IPS-NIHi11 (cell line): ENCODE measurements at places on chromosomes 5 and 9.
A peak's percentile ranks its signal among the peaks of the same experiment; 100 is the strongest.

- no peak for DNase-seq
Measured at GRCh38 chr5:76325876-76326491, 77.1 kb upstream of the IQGAP2 start.

- no peak for DNase-seq
Measured at GRCh38 chr5:59123595-59124561, 541.0 kb downstream of the RAB3C start.

GRCh38 chr5:5751987-5752386 lies 329.5 kb downstream of the ICE1 start:
- no peak for DNase-seq

DNA sequence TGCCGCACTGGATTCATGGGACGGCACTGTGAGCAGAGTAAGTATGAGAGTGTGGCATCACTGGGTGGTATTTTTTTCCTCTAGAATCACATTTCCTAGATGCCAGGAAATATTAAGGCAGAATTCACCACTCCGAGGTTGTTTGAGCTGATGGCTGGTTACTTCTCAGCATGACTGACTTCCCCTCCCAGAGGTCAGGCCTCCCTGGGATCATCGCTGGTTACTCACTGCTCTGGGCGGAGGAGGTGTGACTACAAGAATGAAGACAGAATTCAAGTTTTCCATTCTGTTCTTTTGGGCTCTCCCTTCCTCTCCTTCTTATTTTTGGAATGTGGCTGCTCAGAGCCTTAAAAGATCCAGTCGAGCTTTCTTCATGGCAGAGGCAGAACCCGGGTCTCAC lies 76.6 kb upstream of the PRRC1 start:
- DNase-seq, result no peak

DNA sequence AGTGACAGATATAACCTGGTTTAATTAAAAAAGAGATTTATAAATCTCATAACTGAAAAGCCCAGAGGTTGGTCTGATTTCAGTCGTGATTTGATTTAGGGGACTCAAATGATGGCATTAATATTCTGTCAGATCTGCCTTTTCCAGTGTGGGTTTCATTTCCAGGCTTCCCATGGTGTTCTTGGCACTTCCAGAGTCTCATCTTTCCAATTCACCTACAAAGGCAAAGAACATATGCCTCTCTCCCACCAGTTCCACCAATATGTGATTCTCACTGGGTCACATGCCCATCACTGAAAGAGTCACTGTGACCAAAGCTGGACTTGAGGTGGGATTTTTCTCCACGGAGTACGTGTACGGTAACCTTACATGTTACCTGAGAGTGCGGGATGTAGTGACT lies 137.4 kb upstream of the IL12B start:
- no peak for DNase-seq

GRCh38 chr9:97670586-97670985 lies 26.6 kb downstream of the XPA start:
- DNase-seq, result no peak

DNA sequence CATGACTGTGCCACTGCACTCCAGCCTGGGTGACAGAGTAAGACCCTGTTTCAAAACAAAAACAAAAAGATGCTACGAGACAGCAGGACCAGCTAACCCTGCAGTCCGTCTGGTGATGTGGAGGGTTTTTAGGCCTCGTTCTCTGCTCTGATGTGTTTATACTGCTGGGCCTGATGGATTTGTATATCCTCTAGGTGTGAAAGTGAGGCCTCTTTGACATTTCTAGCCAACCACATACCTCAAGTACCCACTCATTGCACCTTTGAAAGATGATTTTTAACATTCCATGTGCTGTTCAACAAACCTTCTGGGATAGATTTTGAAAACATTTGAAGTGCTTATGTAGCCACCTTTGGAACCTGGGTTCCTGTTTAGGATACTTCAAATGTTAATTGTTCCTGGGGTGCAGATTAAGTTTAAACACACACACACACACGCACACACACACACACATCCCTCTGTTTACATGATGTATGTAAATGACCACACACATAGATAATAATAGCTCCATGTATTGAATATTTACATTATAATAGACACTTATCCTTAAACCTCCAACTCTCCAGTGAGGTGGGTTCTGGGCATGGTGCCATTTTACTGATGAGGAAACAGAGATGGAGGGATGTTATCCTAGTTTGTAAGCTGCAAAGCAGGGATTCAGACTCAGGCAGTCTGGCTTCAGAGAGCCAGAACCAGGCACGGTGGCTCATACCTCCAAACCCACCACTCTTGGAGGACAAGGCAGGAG lies 48.8 kb upstream of the GOLPH3 start:
- no peak for DNase-seq

DNA sequence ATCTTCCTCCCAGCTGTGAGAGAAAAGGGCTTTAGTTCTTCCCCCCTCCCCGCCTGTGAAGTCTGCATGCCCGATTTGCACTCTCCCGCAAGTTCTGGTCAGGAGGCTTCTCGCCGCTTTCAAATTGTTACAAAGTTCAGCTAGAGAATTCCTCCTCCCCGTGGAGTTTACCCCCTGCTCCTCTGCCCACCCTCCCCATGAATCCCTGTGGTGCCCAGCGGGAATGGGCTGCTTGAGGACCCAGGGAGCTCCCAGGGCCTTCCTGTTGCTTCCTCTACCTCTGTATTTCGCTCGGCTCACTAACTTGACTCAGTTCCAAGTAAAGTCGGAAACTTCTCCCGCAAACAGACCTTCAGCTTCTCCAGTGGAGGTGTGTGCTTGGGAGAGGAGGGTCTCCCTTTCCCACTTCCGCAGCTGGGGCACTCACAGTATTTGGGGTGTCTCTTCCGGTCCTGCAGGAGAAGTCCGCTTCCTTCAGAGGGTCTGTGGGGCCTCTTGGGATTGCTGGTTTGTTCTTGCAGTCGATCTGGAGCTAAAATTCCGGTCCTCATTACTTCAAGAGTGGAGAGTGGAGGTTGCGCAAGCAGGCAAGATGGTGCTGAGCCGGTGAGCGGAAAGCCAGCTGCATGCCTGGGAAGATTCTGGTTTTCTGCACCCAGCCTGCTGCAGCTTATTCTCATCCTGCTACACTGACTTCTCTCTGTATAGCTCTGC lies 97.8 kb downstream of the ADAMTS12 start:
- no peak for DNase-seq

DNA sequence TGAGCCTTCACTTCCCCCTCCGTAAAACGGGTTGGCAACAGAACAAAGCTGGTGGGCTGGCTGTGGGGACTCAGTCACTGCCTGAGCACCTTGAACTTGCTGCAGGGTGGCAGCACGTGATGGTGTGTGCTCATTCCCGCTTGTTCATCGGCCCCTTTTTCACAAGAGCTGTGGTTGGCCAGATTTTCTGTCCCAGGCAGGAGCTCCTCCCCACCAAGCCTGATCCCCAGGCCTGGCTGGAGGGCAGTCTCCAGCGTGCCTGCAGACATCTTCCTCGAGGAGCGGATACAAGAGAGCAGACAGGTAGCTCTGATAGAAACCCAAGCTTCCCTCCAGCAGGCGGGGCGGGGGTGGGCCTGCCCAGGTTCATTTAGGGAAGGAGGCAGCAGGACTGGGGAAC lies 61.9 kb upstream of the ORM1 start:
- peak; percentile 56 for DNase-seq

- peak; percentile 89 for DNase-seq
Measured at GRCh38 chr9:136886610-136887597, 588 bp downstream of the TRAF2 start.

DNA sequence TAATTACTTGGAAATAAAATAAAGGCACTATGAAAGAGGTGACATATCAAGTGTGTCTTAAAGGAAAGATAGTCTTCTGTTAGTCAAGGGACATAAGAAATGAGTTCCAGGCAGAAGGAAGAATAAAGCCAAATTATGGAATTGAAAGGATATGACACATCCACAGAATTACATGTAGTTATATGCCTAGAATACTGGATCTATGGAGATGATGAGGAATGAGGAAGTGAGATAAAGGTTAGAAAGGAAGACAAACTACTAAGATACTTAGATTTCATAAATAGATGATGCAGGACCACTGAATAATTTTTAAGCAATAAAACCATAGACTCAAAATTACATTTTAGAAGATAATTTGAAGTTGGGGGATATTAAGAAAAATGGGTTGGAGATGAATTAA lies 609.8 kb downstream of the PTPRD start:
- DNase-seq, result no peak

- no peak for DNase-seq
Measured at GRCh38 chr9:5388026-5388819, 48.5 kb upstream of the RLN1 start.

- no peak for DNase-seq
Measured at GRCh38 chr9:97703437-97704344, 6.6 kb upstream of the XPA start.

DNA sequence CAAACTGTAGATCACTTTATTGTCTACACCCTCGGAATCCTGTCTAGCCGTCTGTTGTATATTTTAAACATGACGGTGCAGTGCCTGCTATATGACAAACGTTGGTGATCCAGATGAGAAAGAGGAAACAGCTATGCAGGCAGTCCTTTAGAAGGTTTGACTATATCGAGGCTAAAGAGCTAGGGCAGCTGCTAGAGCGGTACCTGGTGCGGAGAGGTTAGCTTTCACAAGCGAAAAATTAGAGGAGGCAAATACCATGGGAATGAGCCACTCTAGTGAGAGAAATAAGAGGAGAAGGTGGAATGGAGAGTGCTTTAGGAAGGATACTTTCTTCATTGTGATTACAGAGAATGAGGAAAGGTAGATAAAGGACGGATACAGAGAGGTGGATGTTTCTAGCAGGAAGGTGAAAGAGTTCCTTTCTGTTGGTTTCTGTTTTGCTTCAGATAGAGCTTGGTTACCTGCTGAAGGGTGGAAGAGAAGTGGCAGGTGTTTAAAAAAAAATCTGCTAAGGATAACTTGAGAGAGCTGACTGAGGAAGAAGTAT lies 959 bp upstream of the FBXL17 start:
- DNase-seq, result no peak

DNA sequence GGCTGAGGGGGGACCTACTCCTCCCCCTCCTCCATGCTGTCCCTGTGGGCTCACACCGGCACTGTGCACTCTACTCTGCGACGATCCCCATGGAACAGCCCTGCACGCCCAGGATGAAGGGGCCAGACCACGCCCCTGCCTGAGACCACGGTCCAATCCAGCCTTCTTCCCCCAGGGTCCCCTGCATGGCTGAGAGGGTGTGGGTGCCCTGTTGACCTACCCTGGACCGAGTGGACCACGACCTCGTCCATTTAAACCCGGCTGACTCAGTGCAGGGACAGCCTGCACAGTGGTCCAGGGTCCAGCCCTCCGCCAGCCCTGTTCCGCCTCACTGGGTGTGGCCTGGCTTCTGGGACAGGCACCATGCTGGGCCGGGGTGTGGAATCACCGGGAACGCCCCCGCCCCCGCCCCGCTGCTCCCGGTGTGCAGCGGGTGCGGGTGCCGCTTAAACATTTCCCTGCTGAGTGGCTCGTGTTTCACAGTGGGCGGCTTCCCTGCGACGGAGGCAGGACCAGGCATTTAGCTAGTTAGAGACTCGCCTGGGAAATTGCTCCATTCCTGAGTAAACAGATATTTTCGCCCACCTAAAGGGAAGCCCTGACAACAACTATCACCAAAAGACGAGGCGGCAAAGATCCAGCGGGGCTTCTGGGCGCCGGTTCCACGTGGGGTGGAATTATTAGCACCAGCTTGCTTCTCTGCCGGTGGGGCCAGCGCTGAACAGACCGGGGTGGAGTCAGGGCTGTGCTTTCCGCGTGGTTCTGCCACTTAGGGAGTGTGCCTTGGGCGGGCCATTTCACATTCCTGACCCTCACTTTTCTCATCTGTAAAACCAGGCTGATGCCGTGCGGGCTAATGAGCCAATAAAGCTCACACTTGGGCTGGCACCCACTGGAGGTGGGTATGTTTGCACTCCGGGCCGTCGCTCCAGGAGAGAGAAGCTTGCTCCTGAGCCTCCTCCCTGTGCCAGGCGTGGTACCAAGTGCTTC lies 22.6 kb downstream of the DBH start:
- peak; percentile 78 for DNase-seq

GRCh38 chr9:137804908-137805630 lies 72.5 kb upstream of the CACNA1B start:
- DNase-seq, result no peak

DNA sequence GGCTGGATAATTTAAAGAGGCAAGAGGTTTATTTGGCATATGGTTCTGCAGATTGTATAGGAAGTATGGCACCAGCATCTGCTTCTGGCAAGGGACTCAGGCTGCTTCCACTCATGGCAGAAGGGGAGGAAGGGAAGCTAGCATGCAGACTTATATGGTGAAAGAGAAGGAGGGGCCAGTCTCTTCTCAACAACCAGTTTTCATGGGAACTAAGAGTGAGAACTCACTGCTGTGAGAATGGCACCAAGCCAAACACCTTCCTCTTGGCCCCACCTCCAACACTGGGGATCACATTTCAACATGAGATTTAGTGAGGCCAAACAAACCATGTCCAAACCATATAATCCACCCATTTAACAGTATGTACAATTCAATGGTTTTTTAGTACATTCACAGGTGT lies 113.3 kb upstream of the SHB start:
- DNase-seq, result no peak

GRCh38 chr5:142421621-142422397 lies 97.0 kb upstream of the SPRY4 start:
- DNase-seq, result no peak

GRCh38 chr9:16625811-16626210 lies 244.7 kb downstream of the BNC2 start:
- DNase-seq, result no peak

GRCh38 chr5:144273232-144274027 lies 102.8 kb downstream of the KCTD16 start:
- DNase-seq, result no peak

DNA sequence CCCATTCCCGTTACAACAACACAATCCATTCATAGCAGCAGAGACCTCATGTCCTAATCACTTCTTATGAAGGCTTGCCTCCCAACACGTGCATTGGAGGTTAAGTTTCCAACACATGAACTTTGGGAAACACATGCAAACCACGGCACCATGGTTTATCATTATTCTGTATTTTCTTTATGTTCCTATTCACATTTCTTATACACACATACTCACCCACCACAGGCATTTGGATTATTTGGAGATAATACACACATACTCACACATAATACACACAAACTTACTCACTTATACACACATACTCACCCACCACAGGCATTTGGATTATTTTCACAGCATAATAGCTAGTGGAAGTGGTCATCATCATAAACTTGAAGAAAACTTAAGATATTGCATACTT lies 75.6 kb downstream of the C7 start:
- DNase-seq, result no peak

DNA sequence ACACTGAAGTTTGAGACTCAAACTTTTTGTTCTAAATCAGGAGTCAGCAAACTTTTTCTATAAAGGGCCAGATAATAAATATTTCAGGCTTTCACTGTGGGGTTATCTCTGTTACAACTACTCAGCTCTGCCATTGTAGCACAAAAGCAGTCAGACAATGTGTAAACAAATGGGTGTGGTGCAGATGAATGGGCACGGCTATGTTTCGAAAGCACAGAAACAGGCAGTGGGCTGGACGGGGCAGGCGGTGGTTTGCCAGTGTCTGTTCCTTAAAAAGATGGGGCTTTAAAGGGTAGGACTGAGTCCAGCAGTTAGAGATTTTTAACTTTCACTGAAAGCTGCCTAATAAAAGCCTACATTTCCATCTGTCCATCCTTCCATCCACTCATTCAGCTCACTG lies 48.9 kb downstream of the PFDN1 start:
- no peak for DNase-seq

- no peak for DNase-seq
Measured at GRCh38 chr5:3601061-3601710, 5.6 kb downstream of the IRX1 start.
